ENCODE measurements at places on chromosomes 2 and 18. TPM values are rescaled to one million over a fixed set of nuclear protein-coding genes. Genes with fewer than 3 reads are reported as not detected.

- no peaks in the 10 kb centered on the region for H3K36me3 ChIP-seq
- no peak overlapping the region for H3K4me3 ChIP-seq
- DNase-seq = no peak
- no peaks in the 10 kb centered on the region for H3K4me1 ChIP-seq
- H3K27me3 ChIP-seq = no peaks in the 10 kb centered on the region
- H3K27ac ChIP-seq = no peak overlapping the region
Observed at GRCh38 chr18:67731851-67732250, 215.3 kb upstream of the DSEL start.

- H3K36me3 ChIP-seq = no peaks in the 10 kb centered on the region
- H3K27ac ChIP-seq = no peak overlapping the region
- H3K27me3 ChIP-seq = no peaks in the 10 kb centered on the region
- no peak for DNase-seq
- H3K4me3 ChIP-seq = no peak overlapping the region
Observed at GRCh38 chr2:224366267-224366844, 35.6 kb downstream of the FAM124B start.

- H3K27me3 ChIP-seq = no peaks in the 10 kb centered on the region
- no peak for DNase-seq
- no peaks in the 10 kb centered on the region for H3K4me1 ChIP-seq
Observed at GRCh38 chr18:78861706-78862105, 117.9 kb upstream of the SALL3 start.

DNA sequence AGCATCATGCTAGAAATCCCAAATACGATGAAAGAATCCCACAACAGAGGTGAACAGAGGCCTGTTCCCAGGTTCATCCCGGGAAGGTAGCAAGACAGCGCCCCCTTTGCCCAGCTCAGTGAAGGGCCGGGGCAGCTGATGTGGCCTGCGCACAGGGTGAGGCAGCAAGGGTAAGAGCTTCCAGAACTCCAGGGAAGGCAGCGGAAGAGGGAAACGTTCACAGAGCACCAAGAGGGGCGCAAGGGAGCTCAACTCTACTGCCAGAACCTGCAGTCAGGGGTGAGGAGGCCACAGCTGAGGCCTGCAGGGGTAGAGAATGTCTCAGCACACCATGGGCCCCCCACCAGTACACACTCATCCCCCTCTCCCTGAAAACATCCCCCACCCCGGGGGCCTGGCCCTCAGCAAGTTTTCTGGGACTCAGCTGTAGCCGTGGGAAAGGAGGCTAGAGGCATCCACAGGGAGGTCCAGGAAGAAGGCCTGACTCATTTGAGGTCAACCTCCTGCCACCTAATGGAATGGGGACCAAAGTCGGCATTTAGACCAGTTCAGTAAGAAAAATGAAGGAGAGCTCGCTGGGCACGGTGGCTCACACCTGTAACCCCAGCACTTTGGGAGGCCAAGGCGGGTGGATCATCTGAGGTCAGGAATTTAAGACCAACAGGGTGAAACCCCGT is 95.6 kb upstream of the ASAP2 start:
- no peak overlapping the region for H3K4me3 ChIP-seq
- no peaks in the 10 kb centered on the region for H3K27me3 ChIP-seq
- DNase-seq = no peak
- H3K36me3 ChIP-seq = no peaks in the 10 kb centered on the region
- H3K4me1 ChIP-seq = peaks cover 26% of the 10 kb centered on the region

- H3K4me3 ChIP-seq = peak overlapping the region; percentile 69
- no peaks in the 10 kb centered on the region for H3K36me3 ChIP-seq
- peaks cover 2% of the 10 kb centered on the region for H3K4me1 ChIP-seq
- peak; percentile 88 for DNase-seq
- H3K27ac ChIP-seq = peak overlapping the region; percentile 93
Observed at GRCh38 chr18:76495435-76496193, 572 bp upstream of the ZNF516 start.

LAPTM4A gene
- 47.9 TPM for total RNA-seq

UGT1A8 gene
- not detected for total RNA-seq

GRCh38 chr2:2326068-2327040 is 4.7 kb downstream of the MYT1L start:
- DNase-seq = no peak
- no peak overlapping the region for H3K27ac ChIP-seq
- H3K4me1 ChIP-seq = no peaks in the 10 kb centered on the region
- no peak overlapping the region for H3K4me3 ChIP-seq
- no peaks in the 10 kb centered on the region for H3K27me3 ChIP-seq

DNA sequence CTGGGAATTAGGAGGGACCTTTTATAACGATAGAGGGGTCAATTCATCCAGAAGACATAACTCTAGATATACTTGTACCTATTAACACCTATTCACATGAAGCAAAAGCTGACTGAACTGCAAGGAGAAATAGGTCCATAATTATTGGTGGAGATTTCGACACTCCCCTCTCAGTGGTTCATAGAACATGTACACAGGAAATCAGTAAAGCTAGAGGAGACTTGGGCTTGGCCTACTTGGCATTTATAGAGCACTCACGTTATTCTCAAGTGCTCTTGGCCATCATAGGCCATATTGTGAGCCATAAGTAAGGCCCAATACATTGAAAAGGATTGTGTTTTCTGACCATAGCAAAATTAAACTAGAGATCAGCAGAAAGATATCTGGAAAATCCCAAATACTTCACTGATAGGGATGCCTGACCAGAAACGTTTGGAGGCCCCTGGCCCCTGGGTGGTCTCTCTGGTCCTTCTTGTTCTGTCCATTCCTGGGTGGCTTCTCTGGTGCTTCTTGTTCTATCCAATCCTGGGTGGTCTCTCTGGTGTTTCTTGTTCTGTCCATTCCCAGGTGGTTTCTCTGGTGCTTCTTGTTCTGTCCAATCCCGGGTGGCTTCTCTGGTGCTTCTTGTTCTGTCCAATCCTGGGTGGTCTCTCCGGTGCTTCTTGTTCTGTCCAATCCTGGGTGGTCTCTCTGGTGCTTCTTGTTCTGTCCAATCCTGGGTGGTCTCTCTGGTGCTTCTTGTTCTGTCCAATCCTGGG is 49.0 kb downstream of the SNED1 start:
- H3K36me3 ChIP-seq = peaks cover 22% of the 10 kb centered on the region
- no peaks in the 10 kb centered on the region for H3K27me3 ChIP-seq
- H3K4me1 ChIP-seq = no peaks in the 10 kb centered on the region
- DNase-seq = peak; percentile 26

- H3K27me3 ChIP-seq = no peaks in the 10 kb centered on the region
- peaks cover 44% of the 10 kb centered on the region for H3K4me1 ChIP-seq
- DNase-seq = no peak
- no peak overlapping the region for H3K4me3 ChIP-seq
Observed at GRCh38 chr2:221527776-221528309, 44.3 kb downstream of the EPHA4 start.

DNA sequence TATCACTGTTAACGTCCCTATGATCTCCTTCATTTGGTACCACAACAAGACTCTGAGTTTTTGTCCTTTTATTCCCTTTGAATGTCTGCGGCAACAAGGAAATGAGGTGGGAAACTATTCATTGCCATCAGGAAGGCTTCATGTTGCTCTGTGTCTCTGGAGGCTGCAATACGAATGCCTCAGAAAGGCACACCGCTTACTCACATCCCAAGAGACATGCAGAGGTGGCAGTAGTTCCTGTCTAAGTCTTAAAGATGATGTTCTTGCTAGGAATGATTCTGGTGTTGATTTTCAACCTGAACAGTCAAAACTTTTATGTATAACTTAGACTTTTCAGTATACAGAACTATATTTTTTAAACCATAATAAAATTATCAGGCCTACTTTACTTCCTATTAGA is 24.0 kb downstream of the CNTNAP5 start:
- no peaks in the 10 kb centered on the region for H3K36me3 ChIP-seq
- no peak overlapping the region for H3K4me3 ChIP-seq
- no peak overlapping the region for H3K27ac ChIP-seq

KCNS3 gene
- total RNA-seq = 37.0 TPM

- no peaks in the 10 kb centered on the region for H3K27me3 ChIP-seq
- no peaks in the 10 kb centered on the region for H3K36me3 ChIP-seq
- H3K4me3 ChIP-seq = no peak overlapping the region
- DNase-seq = no peak
- no peak overlapping the region for H3K27ac ChIP-seq
Observed at GRCh38 chr2:199439066-199439465, 18.7 kb downstream of the SATB2 start.
